Smooth muscle cell of the brain vasculature (primary cell): ENCODE measurements at places on chromosomes 16 and 17.

- DNase-seq, result no peak
Measured at GRCh38 chr17:67477687-67478086, 100.6 kb downstream of the PITPNC1 start.

- DNase-seq, result no peak
Measured at GRCh38 chr16:23570992-23571632, 13.6 kb downstream of the UBFD1 start.

GRCh38 chr17:38900978-38901656 lies 24.3 kb upstream of the LASP1NB start:
- no peak for DNase-seq

- peak; percentile 88 for DNase-seq
Measured at GRCh38 chr16:66521951-66522771, 27.8 kb downstream of the TK2 start.

DNA sequence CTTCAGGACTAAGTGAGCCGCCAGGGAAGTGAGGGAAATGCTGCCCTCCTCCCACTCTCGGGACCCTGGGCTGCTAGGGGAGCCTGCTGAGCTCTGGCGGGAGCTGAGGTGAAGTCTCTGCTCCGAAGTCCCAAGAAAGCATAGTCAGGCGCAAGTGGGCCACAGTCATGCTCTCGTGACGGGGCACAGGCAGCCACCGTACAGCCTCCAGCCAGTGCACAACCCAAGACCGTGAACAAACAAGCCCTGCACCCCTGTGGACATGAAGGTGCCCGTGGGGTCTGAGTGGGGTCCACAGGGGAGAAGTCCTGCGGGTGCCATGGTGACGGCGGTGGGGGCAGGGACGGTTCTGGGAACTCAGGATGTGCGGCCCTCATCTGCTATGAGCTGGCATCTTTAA lies 24.7 kb downstream of the ZNF276 start:
- DNase-seq, result no peak

- no peak for DNase-seq
Measured at GRCh38 chr17:76461765-76462555, 5.4 kb upstream of the AANAT start.
